ENCODE measurements at places on chromosomes 5 and 9.

DNA sequence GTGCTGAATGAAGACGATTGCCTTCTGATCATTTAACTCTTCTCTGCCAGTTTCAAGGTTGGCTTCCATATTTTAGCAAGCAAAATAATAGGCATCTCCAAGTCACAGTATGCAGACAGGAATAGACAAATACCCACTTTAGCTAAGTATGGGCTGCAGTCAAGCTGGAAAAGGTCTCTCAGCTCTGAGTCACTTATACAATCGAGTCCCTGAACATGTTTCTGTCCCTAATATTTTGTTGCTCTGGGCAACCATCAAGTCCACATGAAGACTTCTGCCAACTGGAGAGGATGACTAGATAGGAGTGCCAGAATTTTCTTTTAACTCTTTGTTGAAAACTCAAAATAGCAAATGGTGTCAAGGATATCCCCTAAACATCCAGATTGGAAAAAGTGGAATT lies 575.3 kb downstream of the RAB3C start:
- DNase-seq = no peak

GRCh38 chr5:159916841-159917761 lies 819 bp downstream of the ADRA1B start:
- no peak for DNase-seq

GRCh38 chr5:112691339-112691680 lies 46.4 kb upstream of the APC start:
- DNase-seq = no peak

GRCh38 chr5:170741801-170742200 lies 41.7 kb upstream of the GABRP start:
- no peak for DNase-seq

DNA sequence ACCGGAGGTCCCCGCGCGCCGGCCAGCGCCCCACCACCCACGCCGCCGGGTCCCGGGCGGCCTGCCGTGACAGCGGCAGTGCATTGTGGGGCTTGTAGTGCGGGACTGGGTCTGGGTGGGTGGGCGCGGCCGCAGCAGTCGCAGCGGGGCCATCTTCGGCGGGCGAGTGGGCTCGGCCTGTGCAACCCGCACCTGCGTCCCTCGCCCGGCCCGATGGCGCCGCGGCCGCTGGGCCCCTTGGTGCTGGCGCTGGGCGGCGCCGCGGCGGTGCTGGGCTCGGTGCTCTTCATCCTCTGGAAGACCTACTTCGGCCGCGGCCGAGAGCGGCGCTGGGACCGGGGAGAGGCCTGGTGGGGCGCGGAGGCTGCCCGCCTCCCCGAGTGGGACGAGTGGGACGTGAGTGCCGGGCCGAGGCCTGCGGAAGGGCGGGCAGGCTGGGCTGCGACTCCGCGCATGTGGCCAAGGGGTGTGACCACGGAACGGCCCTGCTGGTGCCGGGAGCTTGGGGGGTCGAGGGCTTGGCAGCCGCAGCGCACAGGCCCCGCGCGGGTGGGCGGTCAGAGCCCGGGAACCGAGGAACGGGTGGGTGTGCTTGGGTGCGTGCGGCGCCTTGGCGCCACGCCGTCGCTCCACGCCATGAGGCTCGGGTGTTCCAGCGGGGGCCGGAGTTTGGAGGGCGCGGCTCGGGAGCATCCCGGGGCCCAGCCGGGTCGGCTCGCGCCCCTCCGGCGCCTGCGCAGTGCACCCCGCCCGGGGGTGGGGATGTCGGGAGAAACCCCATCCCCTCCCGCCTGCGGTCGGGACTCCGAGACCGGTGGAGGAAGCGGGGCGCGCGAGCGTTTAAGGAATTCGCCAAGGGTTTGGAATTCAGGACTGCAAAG lies at the start of gene ARL10:
ARL10 (plus strand) TSS at position 137 of the 881 bp plus-strand sequence; CDS start at position 214, 77 bp downstream.
- peak; percentile 61 for DNase-seq

DNA sequence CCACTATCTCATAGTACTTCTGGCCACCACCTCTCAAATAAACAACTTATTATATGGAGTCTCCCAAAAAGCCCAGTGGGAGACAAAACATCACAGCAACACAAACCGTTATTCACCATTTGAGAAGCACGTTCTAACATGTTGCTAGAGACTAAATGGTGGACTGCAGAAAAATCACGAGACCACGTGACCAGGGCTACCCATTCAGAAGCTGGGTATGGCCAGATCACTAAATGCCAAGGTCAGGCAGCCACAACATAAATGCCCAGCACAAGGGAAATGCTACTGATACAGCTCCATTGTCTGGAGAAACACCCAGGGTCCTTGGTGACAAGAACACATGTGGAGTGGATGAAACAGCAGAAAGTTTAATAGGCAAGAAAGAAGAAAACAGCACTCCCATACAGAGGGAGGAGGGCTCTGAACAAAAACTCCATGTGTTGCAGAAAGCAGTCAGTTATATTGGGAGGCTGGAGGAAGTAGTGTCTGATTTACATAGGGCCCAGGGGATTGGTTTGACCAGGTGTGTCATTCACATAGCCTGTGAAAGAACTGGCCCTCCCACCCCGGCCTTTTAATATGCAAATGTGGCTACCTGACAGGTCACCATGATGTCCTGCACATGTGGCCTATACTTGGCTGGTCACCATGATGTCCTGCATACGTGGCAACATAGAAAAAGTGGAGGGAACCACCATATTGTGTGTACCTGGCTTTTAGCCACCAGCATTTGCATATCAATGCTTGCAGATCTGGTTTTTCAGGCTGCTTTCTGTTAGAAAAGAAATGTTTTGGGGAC lies 97.2 kb downstream of the TRIM36 start:
- DNase-seq = no peak

DNA sequence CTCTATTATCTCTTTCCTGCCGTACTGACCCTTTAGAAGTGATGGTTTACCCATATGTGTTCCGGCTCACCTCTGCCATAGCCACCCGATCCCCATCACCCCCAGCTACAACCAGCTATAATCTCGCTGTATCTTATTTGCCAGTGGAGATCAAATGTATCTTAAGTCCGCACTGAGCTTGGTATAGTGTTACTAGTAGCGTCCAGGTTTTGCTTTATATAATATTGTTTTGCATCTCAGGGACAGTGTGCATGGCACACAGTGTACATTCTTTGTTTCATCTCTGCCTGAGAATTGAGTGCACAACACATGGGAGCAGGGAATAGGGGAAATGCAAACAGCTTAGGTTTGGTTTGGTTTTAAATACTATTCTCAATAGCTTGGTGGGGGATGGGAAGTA lies 135.8 kb upstream of the SNX2 start:
- DNase-seq = no peak

- no peak for DNase-seq
Observed at GRCh38 chr9:137431416-137431931, 8.3 kb downstream of the NOXA1 start.
